ENCODE measurements at places on chromosomes 7 and 10.

DNA sequence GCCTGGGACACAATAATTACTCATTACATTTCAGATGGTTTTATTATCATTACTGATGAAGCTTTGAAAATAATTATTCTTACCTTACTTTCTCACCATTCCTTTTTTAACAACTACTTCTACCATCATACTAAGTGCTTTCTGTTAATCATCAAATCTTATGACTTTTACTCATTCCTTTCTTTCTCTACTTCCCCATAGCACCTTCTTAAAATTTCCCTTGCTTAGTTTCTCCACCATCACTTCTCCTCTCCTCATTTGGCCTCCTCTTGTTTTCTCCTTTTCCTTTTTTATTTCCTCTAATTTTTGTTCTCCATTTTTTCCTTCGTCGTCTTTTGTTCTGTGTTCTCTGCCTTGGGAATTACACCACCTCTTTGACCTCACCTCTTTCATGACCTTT is 303.2 kb upstream of the KAT6B start:
- no peak for DNase-seq

- no peak for DNase-seq
Observed at GRCh38 chr10:13338390-13339110, 9.5 kb downstream of the SEPHS1 start.

- no peak for DNase-seq
Observed at GRCh38 chr10:113958631-113959382, 84.9 kb upstream of the ADRB1 start.

- DNase-seq = no peak
Observed at GRCh38 chr10:103758294-103758681, 97.1 kb downstream of the SH3PXD2A start.
